Colonic mucosa (tissue), 4 donors: ENCODE measurements at places on chromosomes 3 and 15.

GRCh38 chr15:36029606-36030210 lies 483.7 kb upstream of the DPH6 start:
- no peaks in the 10 kb centered on the region for H3K4me1 ChIP-seq
- no peaks in the 10 kb centered on the region for H3K27me3 ChIP-seq
- H3K27ac ChIP-seq: no peak overlapping the region
- H3K36me3 ChIP-seq: no peaks in the 10 kb centered on the region
- H3K4me3 ChIP-seq: no peak overlapping the region

GRCh38 chr15:61112231-61112630 lies 116.9 kb downstream of the RORA start:
- H3K27ac ChIP-seq: no peak overlapping the region
- H3K4me1 ChIP-seq: no peaks in the 10 kb centered on the region
- no peaks in the 10 kb centered on the region for H3K27me3 ChIP-seq
- no peak overlapping the region for H3K4me3 ChIP-seq
- H3K36me3 ChIP-seq: no peaks in the 10 kb centered on the region

DNA sequence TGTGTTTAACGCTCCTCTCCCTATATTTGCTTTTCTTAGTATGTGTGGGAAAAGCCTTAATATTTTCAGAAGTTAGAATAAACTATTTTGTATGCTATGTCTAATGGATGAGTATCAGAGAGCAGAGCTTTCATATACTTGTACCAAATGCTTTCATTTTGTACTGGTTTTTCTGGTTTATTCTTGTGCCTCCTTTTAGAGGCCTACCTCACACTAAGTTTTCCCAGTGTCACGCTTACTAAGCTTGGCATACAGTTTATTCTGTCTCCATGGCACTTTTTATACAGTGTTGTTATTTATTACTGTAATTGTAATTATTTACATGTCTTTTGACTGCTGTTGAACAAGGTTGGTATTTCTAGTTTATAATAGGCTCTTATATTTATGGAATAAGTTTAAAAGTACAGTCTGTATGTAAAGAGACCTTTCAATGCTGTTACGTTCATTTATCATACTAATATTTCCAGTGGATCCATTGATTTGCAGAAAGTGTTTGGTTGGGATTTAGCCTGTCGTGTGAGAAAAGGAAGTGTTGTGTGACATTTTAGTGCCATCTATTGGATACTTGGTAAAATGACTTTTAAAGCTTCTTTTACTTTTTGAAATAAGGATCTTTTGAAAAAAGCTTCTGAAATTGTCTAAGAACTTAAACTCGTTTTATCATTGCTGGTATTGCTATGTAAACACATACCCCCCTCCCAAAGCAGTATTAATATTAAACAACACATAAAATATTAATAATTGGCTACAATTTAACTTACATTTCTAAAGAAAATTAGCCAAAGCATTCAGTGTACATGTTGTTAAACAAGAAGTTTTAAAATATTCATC lies 5.2 kb upstream of the EBLN2 start:
- no peak overlapping the region for H3K27ac ChIP-seq
- H3K27me3 ChIP-seq: no peaks in the 10 kb centered on the region
- no peak for DNase-seq
- no peaks in the 10 kb centered on the region for H3K36me3 ChIP-seq

GRCh38 chr3:157420606-157421130 lies 16.0 kb upstream of the PTX3 start:
- no peaks in the 10 kb centered on the region for H3K4me1 ChIP-seq
- H3K27ac ChIP-seq: no peak overlapping the region
- no peaks in the 10 kb centered on the region for H3K27me3 ChIP-seq
- no peak for DNase-seq

DNA sequence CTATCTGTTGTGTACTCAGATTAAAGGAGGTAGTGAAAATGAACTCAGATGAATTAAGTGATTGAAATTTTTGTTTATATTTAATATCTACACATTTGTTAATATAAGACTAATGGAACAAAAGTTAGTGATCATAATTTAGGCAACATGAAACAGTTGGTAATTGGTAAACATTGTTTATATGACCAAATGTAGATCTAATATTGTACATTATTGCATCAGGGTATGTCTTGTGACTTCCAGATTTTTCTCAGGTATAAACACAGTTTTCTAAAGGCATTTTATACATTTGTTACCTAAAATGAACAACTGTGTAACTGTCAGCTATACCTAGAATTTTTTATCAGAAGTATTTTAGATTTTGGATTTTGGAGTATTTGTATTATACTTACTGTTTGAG lies 14.8 kb downstream of the GMPS start:
- no peaks in the 10 kb centered on the region for H3K36me3 ChIP-seq
- H3K27me3 ChIP-seq: no peaks in the 10 kb centered on the region
- H3K4me3 ChIP-seq: no peak overlapping the region
- no peak for DNase-seq
- H3K4me1 ChIP-seq: peaks cover 2% of the 10 kb centered on the region

DNA sequence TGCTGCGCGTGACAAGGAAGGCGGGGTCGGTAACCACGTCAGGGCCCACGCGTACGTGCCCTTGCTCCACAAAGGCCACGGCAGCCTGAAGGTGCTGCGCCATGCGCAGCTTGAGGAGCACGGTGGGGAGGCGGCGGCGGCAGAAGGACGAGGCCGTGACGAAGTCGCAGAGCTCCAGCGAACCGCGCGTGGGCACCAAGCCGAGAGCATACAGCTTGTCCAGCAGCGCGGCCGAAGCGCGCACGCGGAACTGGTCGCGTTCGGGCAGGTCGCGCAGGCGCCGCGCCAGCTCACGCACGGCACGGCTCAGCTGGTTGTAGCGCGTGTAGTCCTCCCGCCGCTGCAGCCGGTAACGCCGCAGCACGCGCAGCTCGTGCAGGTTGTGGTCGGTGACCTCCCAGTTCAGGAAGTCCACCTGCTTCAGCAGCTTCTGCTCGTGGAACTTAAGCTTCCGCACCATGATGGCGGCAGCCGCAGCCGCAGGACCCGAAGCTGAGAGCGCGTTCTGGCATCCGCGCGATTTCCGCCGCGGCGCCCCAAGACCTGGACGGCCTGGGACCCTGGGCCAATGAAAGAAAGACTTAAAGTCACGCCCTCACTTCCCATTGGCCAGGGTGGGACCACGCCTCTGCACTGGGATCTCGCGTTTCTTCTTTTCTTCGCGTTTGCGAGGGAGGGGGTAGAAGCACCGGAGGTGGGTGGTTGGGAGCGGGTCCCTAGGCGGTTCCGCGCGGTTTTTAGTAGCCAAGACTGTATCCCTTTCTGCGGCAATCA lies at the start of gene IMP3:
TSS of gene IMP3 (minus strand) at position 516 of the 774 bp plus-strand sequence. CDS start at position 460, 56 bp downstream.
- H3K27me3 ChIP-seq: no peaks in the 10 kb centered on the region
- no peaks in the 10 kb centered on the region for H3K36me3 ChIP-seq
- peak within 1 kb of the TSS; percentile 61 for H3K4me3 ChIP-seq
- H3K27ac ChIP-seq: peak within 1 kb of the TSS; percentile 90
- peaks cover 10% of the 10 kb centered on the region for H3K4me1 ChIP-seq

GRCh38 chr3:179156775-179157174 lies 8.6 kb downstream of the PIK3CA start:
- H3K4me3 ChIP-seq: no peak overlapping the region
- H3K4me1 ChIP-seq: no peaks in the 10 kb centered on the region
- no peak overlapping the region for H3K27ac ChIP-seq
- no peak for DNase-seq
- no peaks in the 10 kb centered on the region for H3K27me3 ChIP-seq

- H3K27ac ChIP-seq: peak overlapping the region; percentile 23
- H3K4me3 ChIP-seq: no peak overlapping the region
- no peaks in the 10 kb centered on the region for H3K27me3 ChIP-seq
- no peaks in the 10 kb centered on the region for H3K36me3 ChIP-seq
- no peak for DNase-seq
- peaks cover 8% of the 10 kb centered on the region for H3K4me1 ChIP-seq
Observed at GRCh38 chr3:23959135-23959900, 14.2 kb downstream of the NR1D2 start.

DNA sequence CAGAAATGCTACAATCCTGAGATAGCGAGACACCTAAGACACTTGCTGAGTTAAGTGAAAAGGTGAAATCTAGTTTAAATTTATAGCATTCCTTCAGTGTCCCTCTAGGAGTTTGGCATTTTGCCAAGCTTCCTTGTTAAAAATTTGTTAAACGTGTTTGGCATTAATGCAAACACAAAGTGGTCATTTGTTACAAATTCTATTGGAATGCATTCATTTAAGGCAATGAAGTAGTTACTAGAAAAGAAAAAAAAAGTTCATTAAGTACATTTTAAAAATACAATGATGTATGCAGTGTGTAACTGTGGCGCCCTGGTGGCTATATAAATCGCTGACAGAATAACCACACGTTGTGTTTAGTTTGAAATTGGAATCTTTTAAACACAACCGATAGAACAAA lies 31.3 kb upstream of the WNT5A start:
- H3K36me3 ChIP-seq: no peaks in the 10 kb centered on the region
- H3K27ac ChIP-seq: no peak overlapping the region
- no peaks in the 10 kb centered on the region for H3K4me1 ChIP-seq
- no peaks in the 10 kb centered on the region for H3K27me3 ChIP-seq
- H3K4me3 ChIP-seq: no peak overlapping the region
- DNase-seq: no peak

DNA sequence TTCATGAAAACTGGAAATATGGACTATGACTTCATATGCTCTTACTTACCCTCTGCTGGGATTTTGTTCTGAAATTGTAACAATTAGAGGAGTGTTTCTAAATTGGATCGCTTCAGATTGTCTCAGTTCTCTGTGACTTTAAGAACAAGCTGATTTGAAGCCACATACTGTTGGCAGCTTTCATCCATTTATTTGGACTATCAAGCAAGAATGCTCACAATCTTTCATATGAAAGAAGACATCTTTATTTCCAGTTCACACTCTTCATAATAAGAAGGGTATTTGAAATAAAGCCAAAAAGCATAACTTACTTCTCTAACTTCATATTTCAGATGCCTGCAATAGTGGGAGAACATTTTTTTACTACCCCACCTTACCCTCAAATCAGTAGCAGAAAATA lies 491.6 kb upstream of the TPRG1 start:
- no peaks in the 10 kb centered on the region for H3K36me3 ChIP-seq
- H3K4me3 ChIP-seq: no peak overlapping the region
- H3K27ac ChIP-seq: no peak overlapping the region
- H3K27me3 ChIP-seq: no peaks in the 10 kb centered on the region
- no peaks in the 10 kb centered on the region for H3K4me1 ChIP-seq

GRCh38 chr3:122938783-122939425 lies 88.7 kb downstream of the SEMA5B start:
- no peaks in the 10 kb centered on the region for H3K36me3 ChIP-seq
- H3K4me1 ChIP-seq: no peaks in the 10 kb centered on the region
- H3K27ac ChIP-seq: no peak overlapping the region

DNA sequence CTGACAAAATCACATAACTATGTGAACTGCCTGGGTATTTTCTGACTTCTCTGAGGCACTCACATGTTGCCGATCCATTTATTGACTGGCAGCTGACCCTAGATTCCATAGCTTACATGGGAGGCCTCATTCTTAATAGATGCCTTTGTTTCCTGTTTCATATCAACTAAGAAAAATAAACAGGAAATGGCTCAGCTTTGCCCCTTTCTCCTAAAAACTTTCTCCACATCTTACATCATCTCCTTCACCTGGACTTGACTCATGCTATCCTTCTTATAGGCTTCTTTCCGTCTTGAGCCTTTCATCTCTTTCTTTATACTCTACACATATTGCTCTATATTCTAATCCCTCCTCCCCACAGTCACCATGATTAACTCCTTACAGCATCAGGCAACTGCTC lies 38.0 kb downstream of the TXNRD3 start:
- H3K27ac ChIP-seq: no peak overlapping the region
- DNase-seq: no peak
- no peaks in the 10 kb centered on the region for H3K36me3 ChIP-seq

DNA sequence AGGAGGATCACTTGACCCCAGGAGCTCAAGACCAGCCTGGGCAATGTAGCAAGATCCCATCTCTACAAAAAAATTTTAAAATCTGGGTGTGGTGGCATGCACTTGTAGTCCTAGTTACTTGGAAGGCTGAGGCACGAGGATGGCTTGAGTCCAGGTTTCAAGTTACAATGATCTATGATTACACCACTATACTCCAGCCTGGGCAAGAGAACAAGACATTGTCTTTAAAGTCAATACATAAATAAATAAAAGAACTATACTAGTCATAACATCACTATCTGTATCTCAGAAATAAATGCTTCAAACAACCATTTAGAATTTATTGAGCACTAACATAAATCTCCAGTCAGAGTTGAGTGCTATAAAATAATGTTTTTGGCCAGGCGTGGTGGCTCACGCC lies 8.5 kb upstream of the PHLDB2 start:
- H3K4me3 ChIP-seq: no peak overlapping the region
- H3K27ac ChIP-seq: no peak overlapping the region
- H3K4me1 ChIP-seq: no peaks in the 10 kb centered on the region
- DNase-seq: no peak
- no peaks in the 10 kb centered on the region for H3K36me3 ChIP-seq

DNA sequence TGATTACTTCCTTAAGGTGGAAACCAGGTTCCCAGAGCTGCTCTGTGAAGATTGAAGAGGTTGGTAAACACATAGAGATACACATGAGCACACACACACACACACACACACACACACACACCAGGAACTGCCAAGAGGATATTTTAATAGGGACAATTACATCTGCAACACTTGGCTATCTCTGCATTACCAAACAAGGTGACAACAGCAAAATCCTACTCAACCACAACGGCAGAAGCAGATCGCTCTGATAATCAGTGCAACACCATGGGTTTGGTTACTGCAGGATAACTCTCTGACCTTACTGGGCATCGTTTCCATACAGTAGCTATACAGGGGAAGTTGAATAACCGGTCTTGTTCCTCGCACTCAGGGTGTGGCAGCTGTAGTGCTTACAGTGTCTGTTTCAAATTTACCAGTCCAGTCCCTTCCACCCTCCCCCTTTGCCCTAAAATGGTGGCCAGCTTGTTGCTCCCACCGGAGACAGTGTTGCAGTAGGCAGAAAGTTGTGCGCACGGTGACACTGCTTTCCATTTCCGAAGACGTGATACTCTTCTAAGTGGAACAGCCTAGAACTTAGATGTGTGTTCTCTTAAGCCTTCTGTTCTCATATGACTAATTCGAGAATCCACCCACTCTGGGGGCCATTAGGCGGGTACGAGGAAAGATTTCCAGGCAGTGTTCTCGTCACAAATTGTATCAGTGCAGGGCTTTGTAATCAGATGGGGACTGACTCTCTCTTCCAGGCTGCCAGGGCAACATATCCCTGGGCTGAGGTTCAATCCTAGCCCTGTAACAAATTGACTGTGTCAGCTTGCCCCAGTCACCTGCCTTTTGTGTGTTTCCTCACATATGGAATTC lies 176.2 kb downstream of the P3H2 start:
- peak overlapping the region; percentile 66 for H3K27ac ChIP-seq
- DNase-seq: peak; percentile 79
- H3K4me1 ChIP-seq: no peaks in the 10 kb centered on the region
- no peak overlapping the region for H3K4me3 ChIP-seq
- no peaks in the 10 kb centered on the region for H3K36me3 ChIP-seq

GRCh38 chr15:30059771-30060170 lies 23.0 kb upstream of the GOLGA8J start:
- no peak for DNase-seq
- no peaks in the 10 kb centered on the region for H3K27me3 ChIP-seq
- H3K4me1 ChIP-seq: no peaks in the 10 kb centered on the region
- H3K4me3 ChIP-seq: no peak overlapping the region
- no peak overlapping the region for H3K27ac ChIP-seq

- H3K4me3 ChIP-seq: no peak overlapping the region
- no peaks in the 10 kb centered on the region for H3K4me1 ChIP-seq
- no peaks in the 10 kb centered on the region for H3K27me3 ChIP-seq
- no peak overlapping the region for H3K27ac ChIP-seq
- peaks cover 23% of the 10 kb centered on the region for H3K36me3 ChIP-seq
Observed at GRCh38 chr3:58117561-58118181, 93.1 kb downstream of the DNASE1L3 start.

- H3K27me3 ChIP-seq: no peaks in the 10 kb centered on the region
- no peaks in the 10 kb centered on the region for H3K4me1 ChIP-seq
- DNase-seq: peak; percentile 53
- peak overlapping the region; percentile 51 for H3K27ac ChIP-seq
- H3K36me3 ChIP-seq: no peaks in the 10 kb centered on the region
- no peak overlapping the region for H3K4me3 ChIP-seq
Observed at GRCh38 chr3:151770956-151771355, 37.2 kb downstream of the AADACL2 start.
